ENCODE measurements at places on chromosomes 16 and 17.

GRCh38 chr17:64343833-64344637 lies 46.6 kb downstream of the PECAM1 start:
- DNase-seq, result peak; percentile 63

GRCh38 chr16:12489357-12489990 lies 314.2 kb downstream of the CPPED1 start:
- no peak for DNase-seq

GRCh38 chr17:3003296-3004149 lies 59.9 kb downstream of the OR1D5 start:
- DNase-seq, result no peak

DNA sequence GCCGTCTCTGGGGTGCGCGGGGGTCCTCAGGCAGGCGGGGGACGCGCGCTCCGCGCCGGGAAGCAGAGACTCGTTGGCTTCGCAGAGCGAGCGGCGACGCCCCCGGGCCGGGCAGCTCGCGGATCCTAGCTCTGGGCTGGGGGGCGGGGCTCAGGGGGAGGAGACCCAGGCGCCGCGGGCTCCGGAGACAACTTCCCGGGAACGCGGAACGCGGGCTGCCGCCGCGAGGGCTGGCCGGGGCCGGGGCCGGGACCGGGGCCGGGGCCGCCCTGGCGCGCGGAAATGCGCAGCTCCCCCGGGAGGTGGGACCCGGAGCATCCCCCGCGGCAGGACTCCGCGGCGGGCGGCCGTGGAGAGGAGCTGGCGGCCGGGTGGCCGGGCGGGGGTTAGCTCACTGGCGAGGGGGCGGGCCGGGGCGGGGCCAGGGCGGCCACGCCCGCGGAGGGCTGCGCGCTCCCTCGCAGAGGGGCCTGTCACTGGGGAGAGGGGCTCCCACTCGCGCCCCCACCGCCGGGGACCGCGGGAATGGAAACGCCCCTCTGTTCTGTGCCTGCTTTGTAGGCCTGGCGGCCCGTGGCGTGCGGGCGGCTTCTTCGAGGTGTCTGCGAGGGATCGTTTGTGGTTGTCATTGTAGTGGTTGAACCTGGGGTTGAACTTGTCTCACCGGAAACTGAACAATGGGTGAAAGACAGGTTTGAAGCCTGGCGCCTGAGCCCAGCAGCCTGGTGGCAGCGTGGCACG lies at the start of gene GAS7:
Gene GAS7, minus strand, starts transcription at position 98 of the 741 bp plus-strand sequence.
- no peak for DNase-seq

- no peak for DNase-seq
Measured at GRCh38 chr17:31385428-31386285, 5.8 kb upstream of the RAB11FIP4 start.

- DNase-seq, result no peak
Measured at GRCh38 chr17:44759916-44760243, 1.1 kb downstream of the ADAM11 start.

- peak; percentile 51 for DNase-seq
Measured at GRCh38 chr16:80027007-80027965, 426.7 kb upstream of the MAF start.

GRCh38 chr16:17224879-17225281 lies 245.9 kb downstream of the XYLT1 start:
- no peak for DNase-seq

DNA sequence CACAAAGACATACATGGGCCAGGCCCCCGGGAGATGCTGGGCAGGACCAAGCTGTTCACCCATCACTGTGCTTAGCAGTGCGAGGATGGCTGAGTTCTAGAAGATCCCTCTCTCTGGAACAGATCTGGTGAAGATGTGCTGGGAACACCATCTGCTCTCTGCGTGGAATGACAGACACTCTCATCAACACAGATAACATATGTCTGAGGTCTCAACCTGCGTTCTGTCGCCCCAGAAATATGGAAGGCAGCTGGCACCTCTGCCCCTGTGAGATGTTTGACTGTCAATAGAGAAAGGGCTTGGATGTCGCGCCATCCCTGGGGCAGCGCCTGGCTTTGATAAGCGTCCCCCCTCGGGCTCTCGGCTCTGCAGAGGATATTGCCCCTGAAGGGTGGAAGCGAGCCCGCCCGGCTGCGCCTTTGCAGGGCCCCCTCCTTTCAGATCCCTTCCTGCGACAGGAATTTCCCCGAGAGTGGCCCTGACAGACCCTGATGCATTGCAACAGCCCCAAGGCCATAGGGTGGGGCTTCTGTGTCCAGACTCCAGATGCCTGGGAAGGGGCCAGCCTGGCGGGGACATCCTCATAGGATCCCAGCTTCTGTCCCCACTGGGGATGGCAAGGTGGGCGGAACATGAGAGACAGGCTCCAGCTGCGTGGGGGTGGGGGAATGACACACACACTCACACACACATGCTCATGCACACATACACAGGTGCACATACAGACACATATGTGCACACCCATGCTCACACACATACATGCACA lies 86.9 kb upstream of the ZNF469 start:
- no peak for DNase-seq

GRCh38 chr17:35312790-35313711 lies 60.4 kb downstream of the SLFN11 start:
- peak; percentile 39 for DNase-seq

DNA sequence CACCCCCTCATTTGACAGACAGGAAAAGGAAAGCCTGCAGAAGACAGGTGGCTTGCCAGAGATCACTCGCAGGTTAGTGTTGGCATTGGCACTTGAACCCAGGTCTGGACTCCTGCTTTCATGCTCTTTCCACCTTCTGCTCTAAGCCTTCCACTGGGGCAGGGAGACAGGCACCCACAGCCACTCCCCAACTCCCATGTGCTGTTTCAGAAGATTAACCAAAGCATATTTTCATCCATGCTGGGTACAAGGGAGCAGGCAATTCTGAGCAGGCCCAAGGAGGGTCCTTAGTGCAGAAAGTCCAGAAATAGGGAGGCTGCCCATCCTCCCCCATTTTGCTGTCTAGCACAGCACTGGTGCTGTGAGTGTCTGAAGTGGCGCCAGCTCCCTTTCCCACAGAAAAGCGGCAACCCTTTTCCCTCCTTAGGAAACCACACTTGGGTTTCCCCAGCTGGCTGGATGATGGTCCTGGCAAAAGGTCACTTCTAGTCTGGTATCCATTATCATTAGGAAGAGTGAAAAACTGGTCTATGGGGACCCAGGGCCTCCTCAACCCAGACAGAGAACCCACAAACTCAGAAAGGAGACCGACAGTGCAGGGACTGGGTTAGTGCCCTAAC lies 2.0 kb upstream of the CAVIN1 start:
- DNase-seq, result no peak

GRCh38 chr17:43905400-43905984 lies 1.8 kb downstream of the MPP2 start:
- no peak for DNase-seq

DNA sequence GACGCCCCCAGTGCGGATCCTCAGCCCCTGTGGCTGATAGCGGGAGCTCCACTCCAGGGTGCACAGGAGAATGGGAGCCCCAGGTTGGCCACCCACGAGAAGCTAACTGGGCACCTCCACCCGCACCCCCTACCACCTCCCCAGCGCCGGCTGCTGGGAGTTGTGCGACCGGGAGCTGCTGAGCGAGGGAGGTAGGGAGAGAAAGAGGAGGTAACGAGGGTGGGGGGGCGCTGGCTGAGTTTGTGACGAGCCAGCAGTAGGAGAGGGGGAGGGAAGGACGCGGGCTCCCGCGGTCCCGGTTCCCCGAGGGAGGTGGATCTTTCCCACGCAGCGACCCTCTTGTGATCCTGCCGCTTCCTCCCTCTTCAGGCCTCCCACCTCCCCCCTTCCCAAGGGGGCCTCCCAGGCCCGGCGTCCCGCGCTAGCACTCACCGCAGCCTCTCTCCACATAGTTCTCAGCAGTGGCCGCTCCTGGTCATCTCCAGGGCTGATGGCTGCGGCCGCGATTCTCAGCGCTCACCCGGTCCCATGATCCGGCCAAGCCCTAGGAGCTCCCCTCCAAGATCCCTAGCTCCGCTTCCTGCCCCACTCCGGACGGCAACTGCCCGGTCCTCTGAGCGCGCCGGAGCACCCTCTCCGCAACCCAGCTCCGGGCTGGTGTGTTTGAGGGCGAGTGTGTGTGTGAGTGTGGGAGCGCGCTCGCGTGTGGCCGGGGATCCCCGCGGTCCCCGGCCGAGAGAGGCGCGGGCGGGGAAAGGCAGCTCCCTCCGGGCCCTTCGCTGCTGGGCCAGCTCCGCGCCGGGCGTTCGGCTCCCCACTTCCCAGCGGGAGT lies at the start of gene GRIN2A:
Gene GRIN2A, minus strand, starts transcription at position 207 of the 832 bp plus-strand sequence. CDS start 2,017 bp downstream, outside the sequence.
- DNase-seq, result no peak

- DNase-seq, result no peak
Measured at GRCh38 chr17:67974598-67975066, 21.6 kb downstream of the C17orf58 start.

DNA sequence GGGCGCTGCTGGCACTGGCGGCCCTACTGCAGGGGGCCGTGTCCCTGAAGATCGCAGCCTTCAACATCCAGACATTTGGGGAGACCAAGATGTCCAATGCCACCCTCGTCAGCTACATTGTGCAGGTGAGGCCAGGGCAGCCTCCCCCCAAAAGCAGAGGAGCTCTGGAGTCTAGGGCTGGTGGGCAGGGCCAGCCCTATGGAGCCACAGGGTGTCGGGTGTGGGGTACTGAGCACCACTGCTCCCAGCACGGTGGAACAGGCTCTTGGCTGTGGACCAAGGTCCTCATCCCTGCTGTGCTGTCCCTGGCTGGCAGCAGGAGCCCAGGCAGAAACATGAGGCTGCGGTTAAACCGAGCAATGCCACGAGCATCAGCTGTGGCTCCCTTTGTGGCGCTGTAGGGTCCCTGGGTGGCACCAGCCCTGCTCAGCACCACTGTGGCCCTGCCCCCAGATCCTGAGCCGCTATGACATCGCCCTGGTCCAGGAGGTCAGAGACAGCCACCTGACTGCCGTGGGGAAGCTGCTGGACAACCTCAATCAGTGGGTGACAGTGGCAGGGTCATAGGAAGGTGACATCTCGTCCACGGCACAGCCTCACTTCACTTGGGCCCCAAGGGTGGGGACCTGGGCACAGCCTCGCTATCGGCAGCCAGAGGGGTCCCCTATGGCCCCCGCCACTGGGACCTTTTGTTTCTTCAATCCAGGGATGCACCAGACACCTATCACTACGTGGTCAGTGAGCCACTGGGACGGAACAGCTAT lies 1.1 kb downstream of the DNASE1 start:
- DNase-seq, result no peak

GRCh38 chr17:80750263-80750662 lies 205.6 kb downstream of the RPTOR start:
- no peak for DNase-seq

DNA sequence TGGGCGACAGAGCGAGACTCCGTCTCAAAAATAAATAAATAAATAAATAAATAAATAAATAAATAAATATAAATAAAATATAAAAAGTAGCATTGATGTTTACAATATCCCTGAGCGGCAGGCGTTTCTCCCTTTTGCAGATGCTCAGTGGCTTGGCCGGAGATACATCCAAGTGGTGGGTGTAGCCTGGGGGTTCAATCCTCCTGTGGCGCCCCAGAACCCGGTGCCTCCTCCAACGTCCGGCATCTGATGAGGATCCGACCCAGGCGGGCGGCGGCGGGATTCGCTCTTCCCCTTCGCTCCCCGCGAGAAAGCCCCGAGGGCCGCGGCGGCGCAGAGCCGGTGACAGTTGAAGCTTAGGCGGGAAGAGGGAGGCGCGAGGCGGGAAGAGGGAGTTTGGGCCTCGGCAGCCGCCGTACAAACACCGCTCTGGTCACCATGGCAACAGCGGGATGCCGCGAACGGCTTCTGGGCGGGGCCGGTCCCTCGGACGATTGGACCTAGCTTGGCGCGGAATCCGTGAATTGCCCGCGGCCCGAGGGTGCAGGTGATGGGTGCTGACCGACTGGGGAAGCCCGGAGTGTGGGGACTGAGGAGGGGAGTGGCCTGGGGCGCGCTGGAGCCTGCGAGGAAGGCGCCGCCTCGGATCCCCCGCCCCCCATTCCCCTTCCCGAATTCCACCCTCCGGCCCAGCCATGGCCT lies 12.7 kb upstream of the ALDOA start:
- DNase-seq, result peak; percentile 84

GRCh38 chr16:1102333-1102700 lies 6.3 kb upstream of the C1QTNF8 start:
- DNase-seq, result no peak

- DNase-seq, result peak; percentile 79
Measured at GRCh38 chr17:15944759-15945526, at the start of gene ADORA2B. TSS of gene ADORA2B (plus strand) at chr17:15945130. CDS start at chr17:15945249, 119 bp downstream.

GRCh38 chr16:30769379-30770089 lies 7.4 kb downstream of the RNF40 start:
- no peak for DNase-seq

GRCh38 chr16:13332713-13333255 lies 431.4 kb downstream of the SHISA9 start:
- no peak for DNase-seq

DNA sequence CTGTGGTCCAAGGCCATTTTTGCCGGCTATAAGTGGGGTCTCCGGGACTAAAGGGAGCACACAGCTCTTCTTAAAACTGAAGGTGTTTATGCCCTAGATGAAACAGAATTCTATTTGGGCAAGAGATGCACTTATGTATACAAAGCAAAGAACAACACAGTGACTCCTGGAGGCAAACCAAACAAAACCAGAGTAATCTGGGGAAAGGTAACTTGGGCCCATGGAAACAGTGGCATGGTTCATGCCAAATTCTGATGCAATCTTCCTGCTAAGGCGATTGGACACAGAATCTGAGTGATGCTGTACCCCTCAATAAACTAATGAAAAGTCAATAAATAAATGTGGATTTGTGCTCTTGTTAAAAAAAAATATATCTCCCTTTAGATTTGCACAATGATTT lies 20.2 kb upstream of the SHISA9 start:
- no peak for DNase-seq

- no peak for DNase-seq
Measured at GRCh38 chr16:12201866-12202265, 225.3 kb downstream of the SNX29 start.

GRCh38 chr17:57939797-57940196 lies 15.4 kb downstream of the CUEDC1 start:
- no peak for DNase-seq

- no peak for DNase-seq
Measured at GRCh38 chr17:74520016-74520434, 11.2 kb downstream of the CD300LB start.

- no peak for DNase-seq
Measured at GRCh38 chr16:1311212-1311737, 1.8 kb downstream of the UBE2I start.

GRCh38 chr17:28712032-28712704 lies 480 bp upstream of the PROCA1 start:
- no peak for DNase-seq

DNA sequence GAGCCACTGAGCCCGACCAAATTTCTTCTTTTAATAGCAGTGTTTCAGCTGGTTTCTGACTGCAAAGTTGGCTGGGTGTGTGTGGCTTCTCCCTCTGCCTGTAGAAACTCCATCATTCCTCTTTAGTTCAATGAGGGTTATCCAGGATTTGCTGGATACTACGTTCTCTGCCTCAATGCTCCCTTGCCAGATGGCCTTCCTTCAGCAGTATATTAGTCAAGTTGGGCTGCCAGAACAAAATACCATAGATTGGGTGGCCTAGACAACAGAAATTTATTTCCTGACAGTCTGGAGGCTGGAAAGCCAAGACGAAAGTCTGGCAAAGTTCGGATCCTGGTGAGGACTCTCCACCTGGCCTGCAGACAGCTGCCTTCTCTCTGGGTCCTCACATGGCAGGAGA lies 103.7 kb downstream of the NOG start:
- no peak for DNase-seq

GRCh38 chr17:36641877-36642845 lies 40.8 kb downstream of the MRM1 start:
- no peak for DNase-seq

Data from HuH-7.5 (cell line).